ENCODE measurements at places on chromosomes 6 and 20.

DNA sequence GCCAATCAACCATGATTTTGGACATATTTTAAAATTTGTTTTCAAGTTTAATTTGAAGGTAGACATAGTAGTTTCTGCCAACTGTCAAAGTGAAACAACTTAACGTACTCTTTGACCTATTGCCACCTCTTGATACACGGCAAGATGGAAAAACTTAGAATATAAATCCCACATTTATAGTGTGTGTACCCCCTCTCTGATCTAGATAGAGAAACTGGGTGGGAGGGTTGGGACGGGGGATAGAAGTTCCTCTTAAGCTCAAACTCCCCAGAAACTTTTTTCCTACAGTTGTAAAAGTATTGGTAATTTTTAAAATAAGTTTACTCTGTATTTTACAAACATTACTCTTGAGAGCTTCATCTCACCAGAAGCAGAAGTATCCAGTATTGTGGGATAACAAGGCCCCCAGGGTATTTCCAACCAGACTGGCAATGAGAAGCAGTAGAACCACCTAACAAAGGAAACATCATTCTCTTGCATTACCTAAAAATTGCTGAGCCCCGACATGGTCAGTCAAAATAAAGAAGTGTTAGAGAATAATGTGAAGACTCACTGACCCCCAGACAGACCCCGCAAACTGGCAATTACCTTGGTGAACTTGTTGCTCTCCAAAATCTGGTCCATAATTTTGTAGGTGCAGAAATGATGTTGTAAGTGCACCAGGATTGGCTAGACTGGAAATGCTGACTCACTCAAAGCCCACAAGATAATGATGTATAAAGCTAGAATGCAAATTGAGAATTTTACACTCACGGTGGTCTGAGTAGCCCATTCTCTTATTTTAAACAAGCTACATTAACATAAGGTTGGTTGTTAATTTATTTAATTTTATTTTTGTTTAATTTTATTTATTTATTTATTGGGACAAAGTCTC is 74.7 kb upstream of the TNFAIP3 start:
- no peak for DNase-seq

DNA sequence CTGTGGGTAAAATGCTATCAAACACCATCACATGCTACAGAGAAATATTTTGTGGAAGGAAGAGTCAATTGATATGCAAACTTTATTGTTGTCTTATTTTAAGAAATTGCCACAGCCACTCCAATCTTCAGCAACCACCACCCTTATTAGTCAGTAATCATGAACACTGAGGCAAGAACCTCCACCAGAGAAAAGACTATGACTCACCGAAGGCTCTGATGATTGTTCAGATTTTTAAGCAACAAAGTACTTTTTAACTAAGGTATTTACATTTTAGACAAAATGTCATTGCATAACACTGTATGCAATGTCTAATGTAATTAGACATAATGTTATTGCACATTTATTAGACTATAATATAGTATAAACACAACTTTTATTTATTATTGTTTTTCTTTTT is 26.2 kb upstream of the MMP24 start:
- no peak for DNase-seq

DNA sequence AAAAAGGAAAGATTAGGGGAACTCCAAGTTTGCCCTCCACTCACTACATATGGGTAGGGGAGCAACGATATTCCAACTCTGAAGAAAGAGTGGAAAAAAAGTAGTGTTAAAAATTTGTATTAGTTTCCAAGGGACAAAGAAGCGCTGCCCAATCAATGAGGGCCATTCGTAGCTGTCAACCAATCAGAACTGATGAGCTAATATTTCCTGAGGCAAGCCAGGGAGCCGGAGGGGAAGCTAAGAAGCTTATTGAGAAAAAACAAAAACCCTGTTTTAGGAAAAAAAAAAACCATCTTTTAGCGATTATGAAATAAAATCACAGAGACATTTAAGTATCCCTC is 59.5 kb downstream of the TRIM38 start:
- DNase-seq, result no peak

GRCh38 chr20:54346276-54346675 is 129.1 kb upstream of the DOK5 start:
- DNase-seq, result no peak

DNA sequence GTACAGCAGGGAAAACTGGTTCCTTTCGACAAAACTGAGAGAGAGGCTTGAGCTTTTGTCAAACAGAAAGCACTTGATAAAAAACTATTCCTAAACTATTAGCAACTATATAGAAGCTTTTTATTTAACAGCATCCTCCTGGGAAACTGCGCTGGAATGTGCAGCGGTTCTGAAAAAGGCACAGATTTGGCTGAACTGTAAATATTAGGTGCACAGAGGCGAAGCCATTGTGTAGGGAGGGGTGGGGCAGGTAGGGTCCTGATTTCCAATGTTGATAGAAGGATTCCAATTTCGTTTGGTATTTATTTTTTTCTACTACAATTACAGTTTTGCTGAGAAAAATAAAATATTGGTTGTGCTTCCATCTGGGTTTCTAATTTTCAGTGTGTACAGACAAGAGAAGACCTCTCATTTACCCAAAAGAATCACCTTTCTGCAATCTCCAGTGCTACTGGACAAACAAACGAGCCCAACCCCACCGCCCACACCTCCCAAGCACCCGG is 698 bp upstream of the SH3BGRL2 start:
- DNase-seq, result no peak

DNA sequence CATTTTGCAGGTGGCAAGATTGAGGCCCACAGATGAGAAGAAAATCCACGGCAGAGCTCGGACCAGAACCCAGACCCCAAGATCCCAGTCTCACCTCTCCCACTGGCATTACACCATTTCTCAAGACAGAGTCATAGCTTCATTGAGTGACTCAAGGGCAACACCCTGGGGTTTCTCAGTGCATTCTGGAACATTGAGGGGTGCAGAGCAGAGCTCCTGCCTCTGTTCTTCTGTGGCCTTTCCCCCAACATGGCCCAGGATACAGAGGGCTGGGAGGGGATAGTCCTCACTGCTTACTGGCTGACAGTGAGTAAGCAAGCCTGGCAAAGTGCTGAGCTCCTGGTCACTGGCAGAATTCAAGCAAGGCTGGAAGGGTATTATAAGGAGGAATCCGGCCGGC is 74.0 kb downstream of the MDGA1 start:
- DNase-seq, result no peak

GRCh38 chr20:47067776-47068175 is 173.1 kb downstream of the EYA2 start:
- no peak for DNase-seq

GRCh38 chr6:88810701-88811100 is 152.7 kb downstream of the RNGTT start:
- DNase-seq, result no peak

DNA sequence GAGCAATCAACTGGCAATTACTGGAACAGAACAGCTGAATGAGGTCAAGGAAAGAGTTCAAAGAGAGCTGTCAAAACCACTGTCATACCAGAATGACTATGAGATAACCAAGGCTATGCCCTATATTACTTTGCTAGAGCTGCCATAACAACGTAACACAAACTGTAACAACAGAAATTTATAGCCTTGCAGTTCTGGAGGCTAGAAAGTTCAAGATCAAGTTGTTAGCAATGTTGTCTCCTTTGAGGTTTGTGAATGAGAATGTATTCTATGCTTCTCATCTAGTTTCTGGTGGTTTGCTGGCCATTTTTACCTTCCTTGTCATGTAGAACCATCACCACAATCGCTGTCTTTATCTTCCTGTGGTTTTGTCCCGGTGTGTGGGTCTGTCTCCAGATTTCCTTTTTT is 1323.0 kb upstream of the GJE1 start:
- no peak for DNase-seq

DNA sequence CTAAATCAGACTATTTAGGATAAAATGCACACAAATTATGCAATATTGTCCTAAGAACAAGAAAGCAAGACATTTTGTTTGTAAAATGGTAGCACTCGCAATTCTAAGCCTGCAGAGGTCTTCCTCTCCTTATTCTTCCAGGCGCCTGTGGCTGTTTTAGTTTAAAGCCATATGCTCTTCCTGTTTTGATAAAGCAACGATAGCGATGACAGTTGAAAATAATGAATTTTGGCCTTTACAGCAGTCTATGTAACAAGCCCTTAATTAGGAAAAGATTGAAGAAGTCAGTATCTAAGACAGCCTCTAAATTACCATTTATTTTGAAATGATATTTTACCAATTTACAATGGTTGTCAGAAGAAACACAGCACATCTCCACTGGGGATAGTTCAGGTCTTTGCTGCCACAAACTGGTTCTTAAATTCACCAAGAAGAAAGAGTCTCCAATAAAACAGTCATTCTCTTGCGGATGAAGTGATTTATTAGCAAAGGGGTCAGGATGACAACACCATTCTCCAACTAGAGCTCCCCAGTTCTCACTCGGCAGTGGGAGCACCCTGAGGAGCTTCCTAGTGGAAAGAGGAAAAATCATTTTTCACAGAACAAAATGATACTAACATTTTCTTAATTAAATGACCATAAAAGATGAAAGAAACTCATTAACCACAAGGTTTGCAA is 21.4 kb downstream of the UBE3D start:
- DNase-seq, result no peak

GRCh38 chr6:64256483-64256882 is 620.9 kb downstream of the PHF3 start:
- DNase-seq, result no peak

- DNase-seq, result no peak
Observed at GRCh38 chr6:155186052-155186658, 77.7 kb upstream of the CLDN20 start.

DNA sequence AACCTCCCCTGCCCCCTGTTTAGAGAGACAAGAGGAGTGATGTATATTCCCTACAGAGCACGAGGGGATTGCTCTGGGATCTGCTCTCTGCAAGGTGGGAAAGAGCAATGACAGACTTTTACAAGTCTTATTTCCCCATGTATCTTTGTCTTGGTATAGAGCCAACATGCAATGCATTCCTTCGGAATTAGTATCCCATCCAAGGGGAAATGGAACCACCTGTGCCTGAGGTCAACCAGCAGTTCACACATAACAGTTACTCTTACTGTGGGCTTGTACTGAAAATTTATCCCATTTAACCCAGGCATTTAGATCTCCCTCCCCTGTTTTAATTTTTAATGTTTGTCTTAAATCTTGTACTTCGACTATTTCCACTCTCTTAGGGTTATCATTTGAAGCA is 250.4 kb downstream of the C6orf118 start:
- DNase-seq, result no peak

DNA sequence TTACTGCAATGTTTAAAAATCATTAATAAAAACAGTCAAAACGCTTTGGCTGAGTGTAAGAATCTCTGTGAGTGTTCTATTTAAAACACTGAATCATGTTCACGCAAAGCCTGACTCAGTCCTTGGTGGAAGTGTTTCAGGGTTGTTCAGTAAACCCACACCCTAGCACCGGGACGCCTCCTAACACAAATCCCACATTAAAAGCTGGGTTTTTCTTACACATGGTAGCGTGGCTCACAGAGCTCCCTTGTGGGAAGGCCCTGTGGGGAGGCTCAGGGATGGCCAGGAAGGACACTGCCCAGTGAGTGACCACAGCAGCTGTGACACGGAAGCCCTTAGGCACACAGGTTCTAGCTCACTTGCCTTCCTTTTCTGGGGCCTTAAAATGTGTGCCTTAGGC is 80.2 kb downstream of the GMPR start:
- no peak for DNase-seq

- DNase-seq, result no peak
Observed at GRCh38 chr6:90338409-90338808, 41.8 kb upstream of the BACH2 start.

- no peak for DNase-seq
Observed at GRCh38 chr6:143507358-143508145, 4.0 kb downstream of the FUCA2 start.

DNA sequence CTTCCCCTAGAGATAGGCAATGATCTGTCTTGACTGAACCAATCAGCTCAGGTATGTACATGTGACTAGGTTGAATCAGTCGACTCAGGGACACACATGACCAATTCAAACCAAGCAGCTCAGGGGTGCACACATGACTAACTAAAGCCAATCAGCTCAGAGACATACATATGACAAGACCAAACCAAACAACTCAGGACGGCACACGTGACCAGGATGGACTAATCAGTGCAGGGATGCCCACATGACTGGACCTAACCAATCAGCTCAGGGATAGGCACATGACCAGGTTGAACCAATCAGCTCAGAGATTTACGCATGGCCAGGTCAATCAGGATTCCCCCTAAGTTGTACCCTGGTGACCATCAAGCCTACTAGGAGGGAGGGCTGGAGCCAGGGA is 310.3 kb downstream of the CDH26 start:
- no peak for DNase-seq

- DNase-seq, result no peak
Observed at GRCh38 chr6:167995302-167995701, 2.2 kb upstream of the KIF25 start.

DNA sequence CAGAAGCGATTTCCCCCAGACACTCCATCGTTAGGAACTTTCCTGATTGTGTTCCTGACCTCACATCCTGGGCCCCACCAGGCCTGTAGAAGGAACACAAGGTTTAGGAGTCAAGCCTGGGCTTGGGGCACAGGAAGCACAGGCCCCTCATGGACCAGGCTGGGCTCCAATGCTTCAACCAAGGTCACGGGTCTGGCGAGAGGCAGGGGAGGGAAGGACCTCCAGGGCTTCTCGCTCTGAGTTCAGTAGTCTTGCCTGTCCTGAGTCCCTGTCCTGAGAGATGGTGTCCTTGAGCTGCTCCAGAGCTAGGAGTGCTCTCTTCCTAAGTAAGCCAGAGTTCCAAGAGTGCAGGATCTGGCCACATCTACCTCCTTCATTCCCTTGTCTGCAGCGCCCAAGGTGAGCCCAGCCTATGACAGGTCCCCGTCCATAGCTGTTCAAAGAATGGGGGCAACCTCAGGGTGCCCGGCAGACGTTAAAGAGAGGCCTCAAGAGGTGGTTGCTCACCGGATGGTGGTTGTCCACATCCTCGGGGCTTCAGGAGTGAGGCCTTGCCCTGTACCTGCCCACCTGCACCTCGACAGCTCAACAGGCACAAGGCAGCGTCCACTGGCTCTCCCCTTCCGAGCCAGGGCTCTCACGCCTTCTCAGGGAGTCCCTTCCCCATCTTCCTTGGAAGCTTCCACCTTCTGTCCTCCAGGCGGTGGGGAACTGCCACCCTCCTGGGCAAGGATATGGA is 1.6 kb upstream of the TUBB1 start:
- DNase-seq, result no peak

- DNase-seq, result no peak
Observed at GRCh38 chr6:17212546-17213371, 68.4 kb upstream of the RBM24 start.

DNA sequence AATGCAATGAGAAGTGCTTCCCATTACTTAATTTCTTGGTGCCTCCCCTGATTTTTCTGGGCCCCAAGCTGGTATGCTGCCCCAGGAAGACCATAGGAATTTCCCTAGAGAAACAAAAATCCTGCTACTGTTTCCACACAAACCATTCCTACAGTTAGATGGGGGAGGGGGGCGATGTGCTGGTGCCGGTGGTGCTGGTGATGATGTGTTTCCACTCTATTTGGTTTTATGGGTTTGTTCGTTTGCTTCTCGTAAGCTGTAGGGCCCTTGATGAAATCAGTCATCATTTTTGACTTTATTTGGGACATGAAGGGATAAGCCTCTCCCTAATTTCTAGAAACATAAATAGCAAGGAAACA is 105.1 kb downstream of the MKKS start:
- DNase-seq, result no peak

GRCh38 chr6:98747273-98747672 is 87.1 kb upstream of the POU3F2 start:
- DNase-seq, result no peak

Data from activated T-helper 1 cell treated with anti-CD3 and anti-CD28 coated beads, Interleukin-2, amount 50 U/mL, for 16 hours (primary cell).